ENCODE measurements at places on chromosomes 16 and 17.
A peak's percentile ranks its signal among the peaks of the same experiment; 100 is the strongest.

- DNase-seq, result no peak
These were observed 3.6 kb upstream of the PHF12 start for GRCh38 chr17:28954886-28955285.

GRCh38 chr17:74414510-74414909, 17.4 kb upstream of the GPRC5C start:
- no peak for DNase-seq

- peak; percentile 54 for DNase-seq
These were observed 10.4 kb downstream of the PRSS27 start for GRCh38 chr16:2709588-2709984.

DNA sequence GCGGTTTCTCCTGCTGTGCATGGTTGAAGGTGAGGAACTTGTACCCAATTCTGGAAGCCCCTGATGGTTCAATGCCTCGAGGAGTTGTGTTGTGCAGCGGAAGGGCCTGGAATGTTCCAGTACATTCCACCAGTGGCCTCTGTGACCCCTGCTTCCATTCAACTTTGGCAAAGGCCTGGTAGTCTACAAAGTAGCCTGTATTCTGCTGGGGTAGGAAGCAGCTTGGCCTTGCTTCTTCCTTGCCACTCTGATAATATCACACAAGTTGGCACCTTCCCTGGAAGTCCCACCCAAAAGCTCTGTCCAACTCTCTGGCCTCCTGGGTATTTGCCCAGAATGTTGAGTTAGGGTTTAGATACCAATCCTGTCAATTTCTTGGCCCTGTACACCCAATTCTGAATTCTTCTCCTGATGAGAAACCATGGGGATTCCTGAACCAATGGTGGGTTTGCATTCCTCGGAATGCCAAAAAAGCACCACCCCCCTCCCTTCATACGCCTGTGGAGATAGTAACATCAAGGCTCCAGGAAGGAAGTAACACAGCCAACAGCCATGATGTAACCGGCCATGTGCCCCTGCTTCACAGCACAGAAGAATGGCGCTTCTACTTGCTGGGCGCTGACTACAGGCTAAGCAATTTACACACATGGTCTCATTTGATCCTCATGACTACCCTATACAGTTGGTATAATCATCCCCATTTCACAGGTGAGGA, 11.8 kb upstream of the FAM117A start:
- no peak for DNase-seq

DNA sequence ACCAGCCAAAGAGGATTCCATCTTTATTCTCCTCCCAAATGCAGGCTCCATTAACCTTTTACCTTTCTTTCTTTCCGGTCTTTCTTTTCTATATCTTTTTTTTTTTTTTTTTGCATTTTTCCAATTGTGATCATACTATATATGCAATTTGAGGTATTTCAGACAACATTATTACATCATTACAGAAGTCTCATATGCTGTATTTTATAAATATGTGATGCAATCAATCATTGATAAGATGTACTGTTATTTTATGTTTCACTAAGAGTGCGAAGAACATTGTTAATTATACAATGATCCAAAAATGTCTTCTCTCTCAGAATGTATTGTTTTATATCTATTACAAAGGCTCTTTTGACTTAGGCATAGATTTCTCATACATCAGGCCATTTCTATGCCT, 683.1 kb downstream of the WWOX start:
- no peak for DNase-seq

- DNase-seq, result no peak
These were observed 60.8 kb downstream of the TEX14 start for GRCh38 chr17:58630883-58631522.

GRCh38 chr17:31492880-31493655, 101.6 kb downstream of the RAB11FIP4 start:
- no peak for DNase-seq

DNA sequence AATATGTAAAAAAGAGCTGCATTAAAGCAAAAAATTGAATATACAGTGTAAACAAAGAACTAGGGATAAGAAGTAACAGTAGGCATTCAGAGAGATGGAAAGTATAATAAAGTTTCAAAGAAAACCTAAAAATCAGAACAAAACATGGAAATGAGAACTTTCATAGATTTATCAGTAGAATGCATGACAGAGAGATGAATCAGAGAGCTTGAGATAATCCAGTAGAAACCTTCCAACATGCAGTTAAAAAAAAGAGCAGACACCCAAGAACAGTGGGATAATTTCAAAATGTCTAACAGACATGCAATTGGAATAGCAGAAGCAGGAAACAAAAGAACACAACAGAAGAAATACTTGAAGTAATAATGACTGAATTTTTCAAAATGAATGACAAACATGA, 1384.2 kb downstream of the CDH11 start:
- DNase-seq, result no peak

DNA sequence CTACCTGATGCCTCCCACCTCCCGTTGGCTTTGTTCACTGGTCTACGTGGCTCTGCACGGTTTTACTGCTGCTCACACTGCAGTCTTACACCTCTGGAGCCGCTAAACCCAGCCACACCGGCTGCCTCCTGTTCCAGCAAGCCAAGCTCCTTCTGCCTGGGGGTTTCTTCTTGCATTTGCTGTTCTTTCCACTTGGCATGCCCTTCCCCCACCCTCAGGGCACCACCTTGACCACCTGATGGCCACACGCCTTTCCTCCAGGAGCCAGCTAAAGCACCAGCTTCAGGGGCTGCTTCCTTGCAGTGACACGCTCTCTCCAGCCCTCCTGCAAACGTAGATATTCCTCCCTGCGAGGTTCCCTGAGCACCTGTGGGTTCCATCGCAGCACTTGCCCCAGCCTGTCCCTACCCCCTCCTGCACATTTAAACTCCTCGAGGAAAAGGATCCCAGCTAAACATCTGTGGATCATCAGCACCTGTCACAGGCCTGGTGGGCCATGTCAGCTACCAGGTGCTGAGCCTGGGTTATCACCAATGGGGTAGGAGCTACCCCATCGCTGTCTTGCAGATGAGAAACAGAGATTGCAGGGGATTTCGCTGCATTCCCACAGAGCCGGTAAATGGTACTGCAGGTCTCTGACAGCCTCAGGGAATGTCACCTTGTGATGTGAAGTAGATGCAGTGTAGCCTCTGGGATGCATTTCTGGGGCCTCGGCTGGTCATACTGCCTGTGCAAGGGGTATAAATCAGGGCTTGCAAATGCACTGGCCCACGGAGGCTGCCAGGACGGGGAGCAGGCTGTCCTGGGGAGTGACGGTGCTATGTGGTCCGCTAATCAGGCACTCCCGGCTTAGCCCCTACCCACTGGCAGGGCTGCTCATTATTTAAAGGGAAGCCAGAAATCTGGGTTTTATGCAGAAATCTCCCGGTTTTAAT, 285.2 kb downstream of the CPPED1 start:
- DNase-seq, result no peak

- DNase-seq, result no peak
These were observed 57.8 kb upstream of the CDYL2 start for GRCh38 chr16:80862160-80862705.

- DNase-seq, result no peak
These were observed 82.4 kb downstream of the PLCG2 start for GRCh38 chr16:81861503-81861902.
